Fibroblast of upper back skin (primary cell): ENCODE measurements at places on chromosomes 2 and 18.
A peak's percentile ranks its signal among the peaks of the same experiment; 100 is the strongest.

DNA sequence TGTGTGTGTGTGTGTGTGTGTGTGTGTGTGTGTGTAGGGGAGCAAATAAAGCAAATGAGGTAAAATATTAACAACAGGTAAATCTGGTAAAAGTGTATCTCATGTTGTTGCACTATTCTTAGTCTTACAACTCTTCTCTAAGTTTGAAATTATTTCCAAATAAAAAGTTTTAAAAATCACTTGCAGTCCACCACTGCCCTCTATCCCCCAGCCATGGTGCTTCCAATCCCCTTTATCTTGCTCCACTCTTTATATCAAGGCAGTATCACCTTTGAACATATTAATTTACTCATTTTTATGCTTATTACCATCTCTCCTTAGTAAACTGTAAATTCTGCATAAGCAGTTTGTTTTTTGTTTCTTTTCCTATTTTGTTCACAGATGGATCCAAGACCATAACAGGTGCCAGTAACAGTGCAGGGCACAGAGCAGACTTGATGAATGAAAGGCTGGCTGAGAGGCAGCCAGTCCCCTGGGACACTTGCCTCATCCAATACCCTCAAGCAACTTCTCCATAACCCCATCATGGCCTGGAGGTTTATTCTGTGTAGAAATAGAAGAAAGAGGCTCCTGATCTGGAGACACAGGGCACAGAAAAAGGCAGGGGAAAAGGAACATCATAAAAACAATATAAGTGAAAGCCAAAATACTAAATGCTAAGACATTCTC is 67.6 kb downstream of the LDAH start:
- DNase-seq, result no peak

- DNase-seq, result no peak
These were observed 130.9 kb downstream of the GLI2 start for GRCh38 chr2:120866483-120867140.

- DNase-seq, result no peak
These were observed 1.1 kb upstream of the SLC66A2 start for GRCh38 chr18:79952456-79952995.

DNA sequence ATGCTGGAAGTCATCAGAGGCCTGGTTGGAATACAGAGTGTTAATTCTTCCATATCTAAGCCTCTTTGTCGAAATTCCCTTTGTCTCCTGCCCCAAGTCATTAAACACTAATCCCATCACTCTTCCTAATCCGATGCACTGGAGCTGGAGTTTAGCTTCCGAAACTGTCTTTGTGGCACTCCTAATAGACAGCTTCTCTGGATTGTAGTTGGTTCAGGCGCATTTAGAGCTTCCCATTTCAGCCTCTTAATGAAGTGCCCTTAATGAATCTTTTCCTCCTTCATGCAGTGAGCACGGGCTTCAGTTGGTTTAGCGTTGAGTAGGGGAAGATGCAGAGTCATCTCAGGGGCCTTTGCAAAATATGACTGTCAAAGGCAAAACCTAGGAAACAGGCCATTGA is 72.2 kb upstream of the MEIS1 start:
- no peak for DNase-seq

- no peak for DNase-seq
These were observed 21.0 kb upstream of the NRP2 start for GRCh38 chr2:205661281-205661680.

- peak; percentile 89 for DNase-seq
These were observed 98.0 kb upstream of the SLC14A2 start for GRCh38 chr18:45517181-45517741.

- no peak for DNase-seq
These were observed 146.4 kb upstream of the MYCN start for GRCh38 chr2:15793978-15794377.

- DNase-seq, result no peak
These were observed 5.4 kb downstream of the TFCP2L1 start for GRCh38 chr2:121279476-121280220.

DNA sequence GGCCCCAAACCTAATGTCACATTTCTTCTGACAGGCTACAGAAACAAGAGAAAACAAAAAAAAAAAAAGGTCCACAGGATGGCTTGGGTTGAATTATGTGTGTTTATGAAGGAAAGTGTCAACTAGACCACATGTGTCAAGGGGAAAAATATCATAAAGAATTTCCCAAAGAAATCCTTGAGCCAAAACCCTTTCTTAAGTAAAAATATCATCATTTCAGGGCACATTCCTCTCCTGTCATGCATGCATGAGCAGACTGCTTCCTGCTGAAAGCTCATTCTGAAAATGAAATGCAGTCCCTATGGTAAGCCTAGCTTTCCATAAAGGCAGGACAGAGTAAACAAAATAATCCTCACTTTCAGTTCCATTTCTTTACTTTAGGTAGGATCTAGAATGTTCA is 85.7 kb upstream of the RBBP8 start:
- peak; percentile 57 for DNase-seq

GRCh38 chr2:29105375-29105774 is 9.8 kb upstream of the CLIP4 start:
- no peak for DNase-seq

- DNase-seq, result peak; percentile 46
These were observed 32.7 kb upstream of the ZDBF2 start for GRCh38 chr2:206241736-206242135.

DNA sequence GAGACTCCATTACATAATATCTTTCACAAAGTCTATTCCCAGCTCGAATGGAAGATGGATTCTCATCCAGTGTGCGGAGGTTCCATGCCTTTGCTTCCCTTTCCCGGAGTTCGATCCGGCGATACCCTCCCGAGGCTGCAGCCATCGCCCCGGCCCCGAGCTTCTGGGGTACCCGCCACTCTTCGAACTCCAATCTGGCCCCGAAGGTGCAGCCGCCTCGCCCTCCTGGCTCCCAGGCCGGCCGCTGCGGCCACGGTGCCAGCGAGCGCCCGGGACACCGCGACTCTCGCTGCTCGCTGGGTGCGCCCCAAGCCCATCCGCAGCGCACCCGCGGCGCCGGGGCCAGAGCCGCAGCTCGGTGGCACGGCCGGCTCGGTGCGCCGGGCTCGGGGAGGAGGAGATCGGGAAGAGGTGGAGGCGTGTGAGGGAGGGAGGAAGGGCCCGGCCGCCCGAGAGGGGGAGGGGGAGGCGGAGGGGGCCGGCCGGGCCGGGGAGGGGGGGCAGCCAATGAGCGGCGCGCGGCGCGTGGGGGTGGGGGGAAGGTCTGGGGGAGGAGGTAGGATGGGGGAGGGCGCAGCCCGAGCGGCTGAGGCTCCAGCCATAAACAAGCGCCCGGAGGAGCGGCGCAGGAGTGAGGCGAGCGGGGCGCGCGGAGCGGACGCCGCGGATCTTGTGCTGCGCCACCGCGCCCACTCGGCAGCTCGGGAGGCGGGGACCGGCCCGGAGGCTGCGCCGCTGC is at the start of gene CRIM1:
Gene CRIM1, plus strand, starts transcription at position 628 of the 739 bp plus-strand sequence. CDS start 515 bp downstream, outside the sequence.
- DNase-seq, result peak; percentile 93

DNA sequence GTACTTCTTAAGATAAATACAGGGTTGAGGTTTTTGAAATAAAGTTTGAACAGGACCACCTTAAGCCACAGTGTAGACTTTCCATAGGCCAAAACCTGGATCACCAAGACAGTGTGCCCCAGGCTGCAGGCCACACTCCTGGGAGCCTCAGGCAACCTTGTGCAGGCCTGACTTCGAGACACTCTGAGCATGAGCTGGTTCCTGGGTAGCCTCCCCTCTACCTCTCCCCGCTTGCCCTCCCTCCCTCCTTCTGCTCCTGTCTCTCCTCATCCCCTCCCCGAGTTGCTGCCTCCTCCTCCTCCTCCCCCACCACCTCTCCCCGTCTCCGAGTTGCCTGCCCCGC is 10.6 kb upstream of the PROC start:
- no peak for DNase-seq

GRCh38 chr2:232521959-232522622 is 1.9 kb downstream of the PRSS56 start:
- DNase-seq, result no peak

DNA sequence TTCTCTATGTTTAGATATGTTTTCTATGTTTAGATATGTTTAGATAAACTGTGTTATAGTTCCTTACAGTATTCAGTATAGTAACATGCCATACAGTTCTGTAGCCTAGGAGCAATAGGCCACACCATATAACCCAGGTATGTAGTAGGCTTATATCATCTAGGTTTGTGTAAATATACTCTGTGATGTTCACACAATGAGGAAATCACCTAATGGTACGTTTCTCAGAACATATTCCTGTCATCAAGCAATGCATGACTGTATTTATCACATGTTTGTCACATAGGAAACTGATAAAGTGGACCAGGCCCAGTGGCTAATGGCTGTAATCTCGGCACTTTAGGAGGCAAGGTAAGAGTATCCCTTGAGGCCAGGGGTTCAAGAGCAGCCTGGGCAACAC is 44.0 kb downstream of the RNF138 start:
- DNase-seq, result no peak

GRCh38 chr18:76174451-76174850 is 320.6 kb downstream of the ZNF516 start:
- no peak for DNase-seq

GRCh38 chr2:159882130-159882745 is 84.2 kb upstream of the CD302 start:
- peak; percentile 71 for DNase-seq

- no peak for DNase-seq
These were observed 62.7 kb upstream of the TAF1B start for GRCh38 chr2:9780368-9781130.

DNA sequence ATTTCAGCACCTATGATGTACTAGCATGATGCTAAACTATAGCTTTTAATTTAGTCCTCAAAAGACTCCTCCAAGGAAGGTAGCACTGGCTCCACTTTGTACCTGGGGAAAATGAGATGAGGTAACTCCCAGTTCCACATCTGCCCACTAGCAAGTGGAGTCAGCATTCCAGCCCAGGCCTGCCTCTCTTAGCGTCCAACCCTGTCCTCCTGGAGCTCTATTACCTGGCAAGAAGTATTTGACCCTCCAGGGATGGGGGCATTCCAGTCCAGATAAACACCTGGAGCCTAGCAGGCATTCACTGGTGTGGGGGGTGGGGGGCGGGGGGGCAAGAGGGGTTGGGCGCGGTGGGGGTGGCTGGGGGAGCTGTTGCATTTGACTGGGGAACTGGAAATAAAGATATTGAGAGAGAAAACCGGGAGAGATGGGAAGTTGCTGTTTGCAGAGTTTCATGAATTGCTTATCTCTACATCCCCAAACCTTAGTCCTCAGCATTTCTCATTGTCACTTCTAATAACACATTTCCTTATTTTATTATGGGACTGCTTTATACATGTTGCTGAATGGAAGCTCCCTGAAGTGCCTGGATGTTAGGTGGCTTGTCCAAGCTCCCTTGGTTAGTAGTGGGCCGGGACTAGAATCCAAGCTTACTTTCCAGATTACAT is 22.0 kb upstream of the FZD5 start:
- DNase-seq, result no peak

DNA sequence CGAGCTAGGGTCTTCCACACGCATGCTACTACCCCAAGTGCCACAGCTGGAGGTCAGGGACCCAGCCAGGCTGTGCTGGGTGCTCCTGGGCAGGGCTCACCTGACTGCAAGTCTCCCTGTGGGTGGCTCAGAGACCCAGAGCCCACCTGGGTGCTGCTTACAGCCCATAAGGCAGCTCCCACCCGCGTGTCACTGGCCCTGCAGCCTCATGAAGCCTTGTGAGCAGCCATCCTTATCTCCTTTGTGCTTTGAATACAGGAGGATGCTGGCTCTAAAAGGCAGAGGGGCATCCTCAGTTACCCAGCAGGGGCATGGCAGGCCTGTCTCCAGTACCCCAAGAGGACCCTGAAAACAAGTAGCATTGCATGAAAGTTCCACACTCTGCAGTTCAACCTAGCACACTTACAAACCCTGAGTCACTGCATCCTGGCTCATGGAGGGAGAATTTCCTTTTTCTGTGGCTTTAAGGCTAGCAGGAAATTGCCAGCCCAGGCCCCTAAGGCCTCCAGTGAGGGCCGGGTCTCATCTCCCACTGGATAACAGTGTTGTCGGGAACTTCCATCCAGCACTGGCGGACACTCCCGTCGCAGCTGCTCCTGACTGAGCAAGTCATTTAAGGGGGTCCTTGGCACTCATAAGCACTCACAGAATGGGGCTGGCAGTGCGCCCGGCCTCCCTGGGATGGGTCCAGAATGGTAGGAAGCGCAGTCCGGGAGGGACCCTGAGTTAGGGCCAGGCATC is 137.1 kb downstream of the RPIA start:
- peak; percentile 11 for DNase-seq

- DNase-seq, result peak; percentile 94
These were observed at the start of gene COL3A1 for GRCh38 chr2:188974164-188974563. COL3A1 (plus strand) TSS chr2:188974373; CDS start chr2:188974490, 117 bp downstream.

GRCh38 chr2:227106845-227107759 is 56.9 kb downstream of the COL4A4 start:
- DNase-seq, result peak; percentile 67

DNA sequence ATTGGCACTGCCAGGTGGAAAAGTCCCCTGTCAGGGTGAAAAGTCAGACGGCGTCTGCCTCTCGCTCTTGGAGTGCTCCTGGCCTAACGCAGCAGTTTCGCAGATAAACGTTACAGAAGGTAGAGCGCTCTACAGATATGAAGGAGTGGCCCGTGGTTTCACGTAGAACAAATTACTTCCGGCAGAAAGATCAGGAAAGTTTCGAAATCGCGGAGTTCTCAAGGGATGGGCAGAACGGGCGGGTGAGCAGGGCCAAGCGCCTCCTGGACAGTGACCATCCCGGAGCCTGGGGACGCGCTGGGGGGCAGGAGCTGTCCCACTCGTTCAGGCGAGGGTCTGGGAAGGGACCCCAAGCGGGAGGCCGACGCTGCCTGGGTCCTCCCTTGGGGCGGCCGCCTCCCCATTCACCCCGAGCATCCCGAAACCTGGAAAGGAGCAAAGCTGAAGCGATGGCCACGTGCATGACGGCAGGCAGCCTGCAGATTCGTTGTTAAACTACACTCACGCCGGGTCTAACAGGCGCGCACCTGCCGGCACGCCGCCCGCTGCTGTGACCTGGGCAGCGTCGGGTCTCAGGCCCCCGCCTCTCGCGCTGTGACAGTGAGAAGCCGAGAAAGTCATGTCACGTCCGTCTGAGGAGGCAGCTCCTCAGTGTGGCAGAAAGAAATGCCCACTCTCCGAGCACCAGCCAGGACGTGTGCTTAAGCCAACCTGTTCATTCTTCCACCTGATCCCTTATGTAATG is 122.9 kb upstream of the SALL3 start:
- no peak for DNase-seq

DNA sequence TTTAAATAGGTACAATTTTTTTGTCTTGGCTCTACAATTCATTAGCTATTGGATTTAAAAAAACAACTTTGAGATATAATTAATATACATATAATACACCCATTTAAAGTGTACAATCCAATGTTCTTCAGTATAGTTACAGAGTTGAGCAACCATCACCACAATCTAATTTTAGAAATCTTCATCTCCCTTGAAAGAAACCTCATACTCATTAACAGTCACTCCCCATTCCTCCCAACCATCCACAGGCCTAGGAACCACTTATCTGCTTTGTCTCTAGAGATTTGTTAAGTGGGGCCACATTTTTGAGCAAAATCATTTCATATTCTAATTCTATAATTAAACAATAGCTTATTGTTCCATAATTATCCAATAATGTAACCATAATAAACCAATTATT is 32.6 kb downstream of the MRPL33 start:
- peak; percentile 68 for DNase-seq

GRCh38 chr18:74669136-74669798 is 71.6 kb downstream of the ZNF407 start:
- DNase-seq, result no peak
